ENCODE measurements at places on chromosomes 4 and X. TPM values are rescaled to one million over a fixed set of nuclear protein-coding genes. Genes with fewer than 3 reads are reported as not detected.

ADH7 gene
- polyA plus RNA-seq = not detected

HSD17B11 gene
- polyA plus RNA-seq = 9.8 TPM

TMPRSS11A gene
- polyA plus RNA-seq = not detected

GAGE2A gene
- polyA plus RNA-seq = not detected

ARSD gene
- polyA plus RNA-seq = 1.3 TPM

GLRA2 gene
- not detected for polyA plus RNA-seq
